ENCODE measurements at places on chromosomes 12 and 14.

DNA sequence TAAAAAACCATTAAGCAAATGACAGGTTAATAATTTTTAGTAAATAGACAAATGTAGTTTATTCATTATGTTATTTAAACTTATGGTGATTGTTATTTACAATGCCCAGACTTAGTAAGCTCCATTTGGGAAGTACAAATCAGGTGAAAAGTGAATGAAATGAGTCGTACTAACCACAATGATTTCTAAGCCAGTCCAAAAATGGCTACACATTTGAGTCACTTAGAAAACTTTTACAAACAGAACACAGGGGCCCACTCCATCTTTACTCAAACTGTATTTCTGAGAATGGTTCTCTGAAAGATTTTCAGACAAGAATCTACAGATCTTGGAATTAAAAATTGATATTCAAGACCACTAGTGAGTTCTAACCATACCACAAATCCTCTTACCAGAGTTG, 653.3 kb upstream of the MIS18BP1 start:
- DNase-seq, result no peak

DNA sequence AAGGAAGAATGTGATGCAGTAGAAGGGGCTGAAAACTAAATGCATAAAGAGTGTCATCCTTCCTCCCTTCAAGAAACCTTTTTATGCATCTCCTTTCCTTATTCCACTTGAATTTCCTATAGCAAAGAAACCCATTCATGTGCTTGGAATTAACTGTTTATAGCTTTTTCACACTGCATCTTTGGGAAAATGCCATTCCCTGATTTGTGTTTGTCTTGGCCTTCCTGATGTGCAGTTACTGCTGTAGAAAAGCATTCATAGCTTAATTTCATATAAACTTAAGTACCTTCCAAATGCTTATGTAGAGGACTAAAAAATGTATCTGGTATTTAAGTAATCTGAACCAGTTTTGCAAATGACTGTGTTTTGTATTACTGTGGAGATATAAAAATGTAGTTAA, 61.8 kb downstream of the SDR9C7 start:
- peak; percentile 10 for DNase-seq

DNA sequence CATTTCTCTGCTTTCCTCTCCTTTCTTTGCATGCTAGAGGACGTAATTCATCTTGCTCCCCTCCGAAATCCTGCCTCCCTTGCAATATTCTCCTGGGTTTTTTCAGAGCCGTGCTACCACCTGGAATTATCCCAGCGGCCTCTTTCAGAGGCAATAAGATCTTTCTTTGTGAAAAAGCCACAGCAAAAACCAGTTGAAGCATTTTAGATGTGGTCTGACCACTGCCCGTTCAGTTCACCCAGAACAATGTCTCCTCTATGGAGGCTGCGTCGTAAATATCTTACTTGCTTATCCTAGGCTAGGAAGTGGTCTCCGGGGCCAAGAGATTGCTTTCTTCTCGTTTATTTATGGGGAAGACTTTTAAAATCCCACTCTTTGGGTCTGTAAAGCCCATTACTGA, 85.8 kb downstream of the TBX5 start:
- no peak for DNase-seq

- DNase-seq, result no peak
Measured at GRCh38 chr12:93925585-93926205, 222.7 kb upstream of the PLXNC1 start.

GRCh38 chr12:121793440-121793837, at the start of gene RHOF:
TSS of gene RHOF (minus strand) at chr12:121793688. CDS start at chr12:121793633, 55 bp downstream.
- DNase-seq, result no peak

- no peak for DNase-seq
Measured at GRCh38 chr12:83141460-83141994, 454.8 kb downstream of the TMTC2 start.

GRCh38 chr14:74211945-74212580, 27.2 kb upstream of the VSX2 start:
- no peak for DNase-seq

GRCh38 chr14:90093942-90094595, 32.3 kb downstream of the KCNK13 start:
- DNase-seq, result peak; percentile 40

GRCh38 chr14:20811986-20812975, 9.6 kb upstream of the RNASE1 start:
- no peak for DNase-seq

DNA sequence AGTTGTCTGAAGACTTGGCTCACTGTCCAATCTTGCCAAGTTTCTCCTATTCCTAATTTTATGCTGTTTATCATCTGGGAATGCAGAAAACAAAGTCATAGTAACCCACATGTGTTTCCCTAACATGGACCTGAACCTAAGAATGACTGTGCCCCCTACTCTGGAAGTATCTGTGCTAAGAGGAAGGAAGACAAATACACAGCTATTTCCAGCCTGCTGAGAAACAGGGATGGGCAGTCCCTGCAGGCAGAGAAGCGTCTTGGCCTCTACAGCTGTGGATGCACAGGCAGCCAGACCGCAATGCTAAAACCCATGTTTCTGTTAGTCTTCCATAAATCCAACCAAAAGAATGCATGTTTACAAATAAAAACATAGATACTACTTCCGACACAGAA, 56.2 kb downstream of the DUSP16 start:
- DNase-seq, result peak; percentile 72

- peak; percentile 5 for DNase-seq
Measured at GRCh38 chr12:81573228-81573627, 185.9 kb downstream of the PPFIA2 start.

- no peak for DNase-seq
Measured at GRCh38 chr14:101595887-101596721, 34.8 kb downstream of the DIO3 start.

- DNase-seq, result no peak
Measured at GRCh38 chr12:1289371-1290155, 298.5 kb downstream of the ERC1 start.

DNA sequence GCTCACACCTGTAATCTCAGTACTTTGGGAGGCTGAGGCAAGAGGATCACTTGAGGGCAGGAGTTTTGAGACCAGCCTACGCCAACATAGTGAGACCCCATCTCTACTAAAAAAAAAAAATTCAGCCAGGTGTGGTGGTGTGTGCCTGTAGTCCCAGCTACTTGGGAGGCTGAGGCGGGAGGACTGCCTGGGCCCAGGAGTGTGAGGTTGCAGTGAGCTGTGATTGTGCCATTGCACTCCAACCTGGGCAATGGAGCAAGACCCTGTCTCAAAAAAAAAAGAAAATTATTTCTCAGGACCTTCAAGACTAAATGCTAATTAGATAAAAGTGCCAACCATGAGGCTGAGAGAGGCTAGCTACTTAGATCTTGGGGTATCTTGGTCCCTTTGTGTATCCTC, 23.5 kb downstream of the OTUB2 start:
- no peak for DNase-seq

DNA sequence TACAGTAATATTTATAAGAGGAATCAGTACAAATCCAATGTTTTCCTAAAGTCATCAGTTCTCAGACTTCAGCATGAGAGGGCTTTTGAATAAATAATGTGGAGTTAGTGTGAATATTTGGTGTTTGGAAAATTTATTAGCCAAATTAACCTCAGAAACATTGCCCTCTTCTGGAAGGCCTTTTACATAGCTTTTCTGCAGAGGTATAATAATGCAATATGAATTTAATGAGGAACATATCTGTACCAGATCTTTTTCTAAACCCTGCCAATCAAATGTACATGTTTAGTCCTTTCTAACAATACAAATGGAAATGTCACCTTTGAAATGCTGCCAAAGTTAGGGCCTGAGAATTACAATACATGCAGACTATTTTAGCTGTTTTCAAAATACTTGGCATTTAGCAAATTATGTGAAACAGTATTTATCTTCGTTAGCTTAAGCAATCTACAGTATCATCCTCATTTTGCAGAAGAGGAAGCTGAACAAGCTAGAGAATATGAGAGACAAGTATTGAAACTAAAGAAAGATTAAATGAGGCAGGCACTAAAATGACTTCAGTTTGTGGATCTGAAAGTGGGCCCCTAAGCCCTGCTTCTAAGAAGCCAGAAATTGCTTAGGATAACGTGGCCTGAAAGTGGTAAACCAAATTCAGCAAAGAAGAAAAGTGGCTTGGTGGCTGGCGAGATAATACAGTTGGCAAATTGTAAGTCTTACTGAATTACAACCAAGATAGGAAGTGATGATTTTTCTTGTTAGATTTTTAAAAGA, 60.4 kb upstream of the MANSC4 start:
- peak; percentile 13 for DNase-seq

- DNase-seq, result no peak
Measured at GRCh38 chr12:18479256-18479655, 217.9 kb downstream of the PIK3C2G start.

GRCh38 chr12:47267571-47267970, 187.8 kb upstream of the AMIGO2 start:
- DNase-seq, result no peak

GRCh38 chr14:65548878-65549277, 136.3 kb downstream of the FUT8 start:
- no peak for DNase-seq

GRCh38 chr12:108198043-108198442, 69.0 kb downstream of the WSCD2 start:
- DNase-seq, result no peak

DNA sequence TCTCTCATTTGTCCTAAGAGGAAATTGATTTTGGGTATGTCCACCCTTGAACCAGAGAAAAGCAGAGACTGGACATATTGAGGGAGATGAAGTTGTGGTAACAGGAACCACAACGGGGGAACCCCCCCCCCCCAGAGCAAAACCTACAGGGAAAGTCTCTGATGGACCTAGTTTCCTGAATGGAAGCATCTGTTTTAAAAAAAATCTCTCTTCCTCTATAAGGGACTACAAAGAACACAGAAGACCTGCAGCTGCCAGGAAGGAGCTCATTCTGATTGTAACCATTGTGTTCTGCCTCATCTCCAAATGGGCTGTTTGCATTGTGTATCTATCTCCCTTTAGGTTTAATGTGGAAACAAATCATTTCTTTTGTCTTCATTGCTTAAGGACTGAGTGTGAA, 13.4 kb downstream of the C1S start:
- DNase-seq, result no peak

GRCh38 chr12:91813701-91814100, 331.9 kb downstream of the BTG1 start:
- DNase-seq, result peak; percentile 78

DNA sequence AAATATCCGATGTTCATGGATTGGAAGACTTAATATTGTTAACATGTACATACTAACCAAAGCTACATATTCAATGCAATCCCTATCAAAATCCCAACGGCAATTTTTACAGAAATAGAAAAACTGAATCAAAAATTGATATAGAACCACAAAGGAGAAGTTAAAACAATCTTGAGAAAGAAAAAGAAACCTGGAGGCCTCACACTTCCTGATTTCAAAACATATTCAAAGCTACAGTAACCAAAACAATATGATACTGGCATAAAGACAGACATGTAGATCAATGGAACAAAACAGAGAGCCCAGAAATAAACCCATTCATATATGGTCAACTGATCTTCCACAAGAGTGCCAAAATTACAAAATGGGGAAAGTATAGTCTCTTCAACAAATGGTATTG, 5.4 kb upstream of the PELI2 start:
- DNase-seq, result no peak

- no peak for DNase-seq
Measured at GRCh38 chr12:135138-135537, 68.6 kb downstream of the IQSEC3 start.

GRCh38 chr12:103505371-103506236, 9.8 kb upstream of the C12orf42 start:
- DNase-seq, result no peak

- DNase-seq, result peak; percentile 15
Measured at GRCh38 chr12:48198672-48198971, 4.5 kb downstream of the OR10AD1 start.

DNA sequence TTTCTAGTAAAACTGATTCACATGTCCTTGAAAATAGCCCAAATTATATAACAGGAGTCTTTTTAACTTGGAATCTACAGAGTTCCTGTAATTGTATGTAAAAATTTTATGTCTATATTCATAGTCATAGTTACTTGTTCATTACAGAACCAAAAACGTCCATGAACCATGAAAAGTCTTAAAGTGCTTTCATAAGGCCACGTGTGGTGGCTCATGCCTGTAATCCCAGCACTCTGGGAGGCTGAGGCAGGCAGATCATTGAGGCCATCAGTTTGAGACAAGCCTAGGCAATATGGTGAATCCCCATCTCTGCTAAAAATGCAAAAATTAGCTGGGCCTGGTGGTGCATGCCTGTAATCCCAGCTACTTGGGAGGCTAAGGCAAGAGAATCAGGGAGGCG, 48.4 kb downstream of the GALNT4 start:
- no peak for DNase-seq

DNA sequence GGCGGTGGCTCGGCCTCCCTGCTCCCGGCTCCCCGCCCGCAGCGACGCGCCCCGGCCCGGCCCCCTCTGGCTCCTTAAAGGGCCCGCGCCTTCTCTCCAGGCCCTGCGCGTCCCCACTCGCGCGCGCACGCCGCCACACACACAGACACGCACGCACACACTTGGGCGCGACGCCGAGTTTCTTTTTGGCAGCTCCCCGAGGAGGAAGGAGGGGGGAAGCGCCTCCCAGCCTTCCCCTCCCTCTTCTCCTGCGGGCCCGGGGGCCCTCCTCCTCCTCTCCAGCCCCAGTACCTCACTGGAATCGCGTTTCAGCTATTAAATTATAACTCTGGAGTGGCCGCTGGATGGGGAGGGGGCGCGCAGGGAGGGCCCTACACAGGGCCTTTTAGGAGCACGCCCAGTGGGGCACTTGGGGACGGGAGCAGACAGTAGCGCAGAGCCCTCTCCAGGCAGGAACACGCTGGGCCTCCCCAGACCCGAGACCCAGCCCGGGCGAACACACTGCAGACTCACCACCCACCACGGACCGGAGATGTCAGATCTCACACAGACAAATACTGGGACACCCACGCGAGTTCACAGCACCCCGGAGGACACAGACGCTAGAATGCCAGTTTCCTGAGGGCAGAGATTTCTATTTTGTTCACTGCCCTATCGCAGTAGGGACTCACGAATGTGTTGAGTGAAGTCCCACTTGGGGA, 411 bp upstream of the NCOR2 start:
- DNase-seq, result peak; percentile 99

DNA sequence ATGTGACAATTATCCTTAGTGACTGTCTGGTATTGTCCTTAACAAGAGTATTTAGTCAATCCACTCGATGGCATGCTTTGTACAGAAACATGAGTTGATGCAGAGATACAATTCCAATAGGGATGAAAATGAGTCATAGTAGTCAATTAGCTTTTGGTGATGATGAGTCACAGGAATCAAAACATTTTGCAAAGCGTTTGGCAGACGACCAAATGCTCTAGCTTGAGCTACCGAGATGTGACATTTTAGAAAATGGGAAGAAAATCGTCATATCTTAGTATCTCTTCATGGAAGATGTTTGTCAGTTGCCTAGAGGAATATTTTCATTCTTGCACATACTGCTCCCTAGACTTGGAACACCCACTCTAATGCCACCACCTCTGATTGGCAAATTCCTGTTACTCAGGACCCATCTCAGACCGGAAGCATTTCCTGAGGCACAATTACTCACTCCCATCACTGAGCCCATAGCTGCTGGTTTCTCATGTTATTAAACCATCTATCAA, 95.0 kb downstream of the LMNTD1 start:
- DNase-seq, result peak; percentile 95
